Stimulated activated CD4-positive, alpha-beta T cell treated with anti-CD3 and anti-CD28 coated beads, Interleukin-1b, Interleukin-23, amount 100 ng/mL, for 1 hour (primary cell): ENCODE measurements at places on chromosomes 6 and 20.

DNA sequence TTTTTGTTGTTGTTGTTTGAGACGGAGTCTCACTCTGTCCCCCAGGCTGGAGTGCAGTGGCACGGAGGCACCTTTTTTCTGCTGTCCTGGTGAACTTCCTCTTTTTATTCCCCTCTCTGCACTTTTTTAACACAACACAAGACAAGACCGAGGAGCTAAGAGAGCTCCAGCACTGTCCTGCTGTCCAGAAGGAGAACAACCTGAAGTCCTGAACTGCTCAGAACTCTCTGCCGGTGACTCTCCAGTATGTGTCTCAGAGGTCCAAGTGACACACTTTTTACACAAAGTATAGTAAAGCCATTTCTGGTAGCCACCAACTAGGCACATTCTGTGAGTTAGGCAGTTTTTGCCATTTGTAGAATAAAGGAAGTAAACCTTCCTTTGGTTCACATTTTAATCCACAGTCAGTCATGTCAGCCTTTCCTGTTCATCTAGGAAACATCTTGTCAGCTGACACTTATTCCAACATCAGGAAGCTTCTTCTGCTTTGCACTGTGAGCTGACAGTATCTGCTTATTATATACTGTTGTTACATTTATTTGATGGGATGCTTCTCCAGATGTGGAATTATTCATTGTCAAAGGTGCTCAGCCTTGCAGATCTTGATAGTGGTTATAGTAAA is 28.1 kb upstream of the TXNDC5 start:
- no peak for DNase-seq

DNA sequence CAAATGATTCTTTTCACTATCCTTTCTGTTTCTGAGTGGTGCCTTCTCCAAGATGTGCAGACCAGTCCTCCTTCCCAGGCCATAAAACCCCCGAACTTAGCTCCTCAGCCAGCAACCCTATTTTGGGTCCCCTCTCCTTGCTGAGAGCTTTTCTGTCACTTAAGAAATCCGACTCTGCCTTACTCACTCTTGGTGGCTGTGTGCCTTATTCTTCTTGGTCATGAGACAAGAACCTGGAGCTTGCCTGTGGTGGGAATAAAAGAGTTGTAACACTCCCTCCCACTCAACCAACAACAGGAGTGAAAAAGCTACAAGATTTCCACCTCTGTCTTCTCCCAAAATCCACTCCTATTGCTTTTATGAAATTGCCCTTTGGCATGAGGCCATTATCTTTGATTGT is 62.6 kb downstream of the RPS12 start:
- no peak for DNase-seq

GRCh38 chr6:34301408-34301807 is 52.6 kb upstream of the SMIM29 start:
- DNase-seq: no peak

DNA sequence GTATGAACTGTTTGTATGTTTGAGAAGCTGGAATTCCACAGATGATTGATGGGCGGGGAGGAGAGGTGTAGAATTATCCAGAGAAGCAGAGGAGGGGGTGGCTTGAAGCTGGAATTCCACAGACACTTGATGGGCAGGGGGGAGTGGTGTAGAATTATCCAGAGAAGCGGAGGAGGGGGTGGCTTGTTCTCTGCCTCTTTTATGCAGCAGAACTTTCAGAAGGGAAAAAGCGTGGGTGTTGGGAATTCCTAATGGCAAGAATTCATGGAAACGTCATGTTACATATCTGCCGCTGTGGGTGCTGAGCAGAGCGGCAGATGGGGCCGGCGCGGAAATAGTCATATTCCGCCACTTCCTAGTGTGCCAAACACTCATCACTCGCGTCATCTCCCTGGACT is 167.9 kb upstream of the KCNG1 start:
- DNase-seq: no peak

DNA sequence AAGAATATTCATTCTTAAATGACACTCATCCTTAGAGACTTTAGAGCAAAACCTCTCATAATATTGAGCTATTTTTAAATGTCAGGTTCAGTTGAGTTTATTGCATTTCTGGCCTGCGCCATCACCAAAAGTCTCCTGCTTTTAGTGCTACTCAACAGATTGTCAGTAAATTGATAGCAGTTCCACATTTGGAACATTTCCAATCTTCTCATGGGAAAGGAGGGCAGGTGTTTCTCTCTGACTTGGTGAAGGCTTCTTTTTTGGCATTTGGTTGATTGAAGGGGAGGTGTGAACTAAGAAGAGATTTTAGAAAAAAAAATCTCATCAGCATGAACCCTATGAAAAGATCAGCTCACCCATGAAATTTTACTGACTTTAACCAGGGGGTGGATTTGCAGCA is 125.9 kb upstream of the INSM1 start:
- no peak for DNase-seq

DNA sequence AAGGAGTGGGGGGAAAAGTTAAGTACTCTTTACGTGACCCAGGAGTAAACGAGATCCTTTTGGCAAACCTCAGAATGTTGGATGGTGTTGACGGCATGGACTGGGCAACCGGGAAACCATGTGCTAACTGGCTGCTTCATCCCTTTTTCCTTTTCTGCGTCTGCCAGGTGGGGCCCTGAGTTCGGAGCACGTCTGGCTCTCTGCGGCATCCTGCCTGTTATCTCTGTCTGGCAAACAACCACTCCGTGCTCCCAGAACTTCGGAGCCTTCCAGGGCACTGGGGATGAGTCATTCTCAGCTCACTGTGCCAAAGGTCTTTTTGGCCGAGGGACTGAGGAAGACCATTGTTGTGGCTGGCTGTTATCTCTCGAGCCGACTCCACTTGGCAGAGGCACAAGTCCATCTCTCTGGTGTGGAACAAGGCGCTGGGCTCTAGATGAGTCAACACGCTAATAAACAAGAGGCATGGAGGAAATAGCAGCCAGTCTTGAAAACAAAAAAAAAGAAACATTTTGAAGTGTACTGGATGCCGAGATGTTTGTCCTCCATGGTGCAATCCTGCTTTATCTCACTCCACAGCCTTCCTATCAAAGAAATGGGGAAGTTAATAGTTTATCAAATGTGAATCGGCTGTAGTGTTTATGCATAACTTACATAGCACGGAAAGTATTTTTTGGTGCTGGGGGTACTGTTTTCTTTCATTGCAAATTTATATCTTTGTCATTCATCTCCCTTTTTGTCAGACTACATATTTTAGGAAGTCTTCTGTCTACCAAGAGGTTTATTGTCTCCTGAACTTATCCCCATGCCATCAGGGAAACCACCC is 64.6 kb upstream of the TXNDC5 start:
- no peak for DNase-seq

DNA sequence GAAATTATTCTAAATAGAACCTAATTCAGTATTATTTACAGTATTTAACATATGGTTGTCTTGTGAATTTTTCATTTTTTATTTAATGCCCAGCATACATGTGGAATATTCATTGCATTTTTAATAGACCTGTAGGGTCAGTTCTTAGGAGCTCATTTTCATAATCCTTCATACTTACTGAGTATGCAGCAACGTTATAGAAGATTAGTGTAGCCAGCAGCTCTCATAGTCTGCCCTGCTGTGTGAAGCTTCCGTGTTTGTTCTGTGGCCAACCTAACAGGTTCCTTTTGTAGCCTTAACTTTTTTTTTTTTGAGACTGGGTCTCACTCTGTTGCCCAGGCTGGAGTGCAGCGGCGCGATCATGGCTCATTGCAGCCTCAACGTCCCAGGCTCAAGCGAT is 261.4 kb downstream of the ARID1B start:
- no peak for DNase-seq

- no peak for DNase-seq
These were observed 680.9 kb downstream of the MAFB start for GRCh38 chr20:40008177-40008576.

DNA sequence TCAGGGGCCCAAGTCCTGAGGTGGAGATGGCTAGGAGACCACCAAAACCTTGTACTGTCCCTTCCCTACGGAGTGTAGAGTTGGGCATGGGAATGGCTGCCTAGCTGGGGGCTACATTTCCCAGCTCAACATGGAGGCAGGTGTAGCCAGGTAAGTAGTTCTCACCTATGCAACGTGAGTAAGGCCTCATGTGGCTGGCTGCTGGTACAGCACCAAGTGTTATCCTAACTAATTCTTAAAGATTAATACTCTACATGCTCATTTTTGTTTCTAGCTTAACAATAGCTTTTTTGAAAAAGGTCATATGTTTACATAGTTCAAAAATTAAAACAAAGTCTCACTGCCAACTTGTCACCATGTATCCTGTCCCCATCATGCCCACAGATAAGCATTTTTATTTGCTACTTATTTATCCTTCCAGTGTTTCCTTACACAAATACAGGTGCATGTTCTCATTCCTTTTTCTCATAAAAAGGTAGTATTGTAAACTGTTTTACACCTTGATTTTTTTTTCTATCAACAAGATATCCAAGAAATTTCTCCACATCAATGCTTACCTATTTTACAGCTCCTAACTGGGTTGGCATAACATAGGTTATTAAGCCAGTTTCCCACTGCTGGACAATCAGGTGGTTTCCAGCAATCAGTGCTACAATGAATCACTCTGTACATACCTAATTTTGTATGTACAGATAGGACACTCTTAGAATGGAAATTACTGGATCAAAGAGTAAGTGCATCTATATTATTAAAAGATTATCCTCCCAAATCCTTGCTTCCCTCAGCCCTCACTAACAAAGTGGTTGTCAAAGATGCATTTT is 25.5 kb downstream of the ABHD12 start:
- DNase-seq: no peak

- DNase-seq: no peak
These were observed 838.0 kb downstream of the DHX35 start for GRCh38 chr20:39800111-39800510.

DNA sequence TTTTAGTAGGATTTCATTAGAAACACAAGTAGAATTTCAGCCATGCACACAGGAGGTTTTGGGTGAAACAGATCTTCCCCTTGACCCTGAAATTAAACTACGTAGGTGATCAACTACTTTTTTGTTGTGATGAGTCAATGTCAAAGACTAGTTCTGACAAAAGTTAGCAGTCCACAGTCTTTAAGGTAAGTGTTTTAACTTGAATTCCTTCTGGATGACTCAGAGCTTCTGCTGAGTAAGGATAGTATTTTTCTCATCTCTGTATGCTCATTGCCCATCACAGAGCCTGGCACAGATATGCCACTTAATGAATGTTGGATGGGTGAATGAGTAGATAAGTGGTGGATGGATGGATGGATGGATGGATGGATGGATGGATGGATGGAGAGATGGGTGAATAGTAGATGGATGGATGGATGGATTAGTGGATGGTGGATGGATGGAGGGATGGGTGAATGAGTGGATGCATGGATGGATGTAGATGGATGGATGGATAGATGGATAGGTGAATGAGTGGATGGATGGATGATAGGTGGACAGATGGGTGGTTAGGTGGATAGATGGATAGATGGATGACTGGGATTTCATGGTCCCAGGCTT is 165.3 kb downstream of the ZMYND8 start:
- DNase-seq: no peak

GRCh38 chr6:105482227-105482844 is 79.5 kb upstream of the PREP start:
- no peak for DNase-seq

GRCh38 chr6:43060034-43060754 is 763 bp downstream of the KLC4 start:
- DNase-seq: no peak

GRCh38 chr6:168992446-168993144 is 261.1 kb downstream of the THBS2 start:
- no peak for DNase-seq

DNA sequence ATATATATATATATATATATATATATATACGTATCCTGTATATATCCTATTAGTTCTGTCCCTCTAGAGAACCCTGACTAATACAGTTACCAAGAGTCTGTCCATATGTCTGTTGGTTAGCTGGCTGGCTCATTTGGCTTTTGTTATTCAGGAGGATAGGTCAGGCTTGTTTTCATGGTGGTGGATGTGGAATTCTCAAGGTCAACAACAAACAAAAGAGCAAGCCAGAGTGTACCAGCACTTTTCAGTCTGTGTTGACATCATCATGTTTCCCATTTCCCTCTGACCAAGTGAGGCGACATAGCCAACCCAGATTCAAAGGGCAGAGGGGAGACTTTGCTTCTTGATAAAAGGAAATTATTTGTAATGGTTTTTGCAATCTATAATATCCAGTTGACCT is 88.5 kb upstream of the PTCHD4 start:
- DNase-seq: no peak

DNA sequence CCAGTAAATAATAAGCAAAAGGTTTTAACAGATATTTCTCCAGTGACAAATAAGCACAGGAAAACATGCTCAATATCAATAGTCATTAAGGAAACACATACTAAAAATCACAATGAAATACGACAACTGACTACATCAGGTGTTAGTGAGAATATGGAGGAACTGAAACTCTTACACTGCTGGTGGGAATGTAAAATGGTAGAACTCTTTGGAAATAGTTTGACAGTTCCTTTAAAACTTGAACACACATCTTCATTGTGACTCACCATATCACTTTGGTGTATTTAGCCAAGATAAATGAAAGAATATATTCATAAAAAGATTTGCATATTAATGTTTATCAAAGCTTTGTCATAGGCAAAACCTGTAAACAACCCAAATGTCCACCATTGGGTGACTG is 11.3 kb upstream of the MAP3K5 start:
- no peak for DNase-seq

GRCh38 chr20:50895111-50895830 is 36.0 kb downstream of the ADNP start:
- DNase-seq: no peak

- DNase-seq: no peak
These were observed 110.8 kb upstream of the SCGN start for GRCh38 chr6:25541228-25541627.

GRCh38 chr6:74289884-74290283 is 593.9 kb downstream of the CD109 start:
- DNase-seq: no peak

DNA sequence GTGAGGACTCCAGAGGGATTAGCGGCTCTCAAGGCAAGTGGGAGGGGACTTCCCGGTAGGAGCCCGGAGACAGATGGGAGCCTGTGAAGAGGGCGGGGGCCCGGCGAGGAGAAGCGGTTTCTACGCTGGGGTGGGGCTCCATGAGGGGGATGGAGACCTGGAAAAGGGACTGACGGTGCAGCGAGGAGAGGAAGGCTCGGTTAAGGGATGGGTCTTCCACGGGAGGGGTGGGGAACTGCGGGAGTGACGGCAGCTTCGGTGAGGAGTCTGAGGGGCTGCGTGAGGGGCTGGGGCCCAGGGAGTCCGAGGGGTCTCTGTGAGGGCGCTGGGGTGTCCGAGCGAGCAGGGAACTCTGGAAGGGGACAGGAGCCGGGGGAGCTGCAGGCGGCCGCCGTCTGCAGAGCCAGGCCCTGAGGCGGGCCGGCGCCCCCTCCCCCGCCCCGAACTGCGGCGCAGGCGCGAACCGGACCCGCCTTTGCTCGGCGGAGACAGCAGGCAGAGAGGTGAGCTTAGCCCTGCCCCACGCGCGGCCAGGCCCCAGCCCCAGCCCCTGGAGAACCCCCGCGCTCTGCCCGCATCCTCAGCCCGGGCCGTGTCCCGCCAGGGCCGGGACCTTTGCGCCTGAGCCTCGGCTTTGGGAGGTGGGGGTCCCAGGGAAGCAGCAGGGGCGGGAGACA is at the start of gene NRSN2:
Gene NRSN2, plus strand, starts transcription at position 472 of the 677 bp plus-strand sequence. CDS start 2,533 bp downstream, outside the sequence.
- no peak for DNase-seq

GRCh38 chr6:119446609-119447008 is 97.0 kb upstream of the MAN1A1 start:
- no peak for DNase-seq
